ENCODE measurements at places on chromosomes 3 and 15.
A peak's percentile ranks its signal among the peaks of the same experiment; 100 is the strongest.

- DNase-seq, result no peak
These were observed 53.3 kb upstream of the CHMP2B start for GRCh38 chr3:87173776-87174175.

GRCh38 chr3:21839176-21839575 is 88.2 kb upstream of the ZNF385D start:
- no peak for DNase-seq

DNA sequence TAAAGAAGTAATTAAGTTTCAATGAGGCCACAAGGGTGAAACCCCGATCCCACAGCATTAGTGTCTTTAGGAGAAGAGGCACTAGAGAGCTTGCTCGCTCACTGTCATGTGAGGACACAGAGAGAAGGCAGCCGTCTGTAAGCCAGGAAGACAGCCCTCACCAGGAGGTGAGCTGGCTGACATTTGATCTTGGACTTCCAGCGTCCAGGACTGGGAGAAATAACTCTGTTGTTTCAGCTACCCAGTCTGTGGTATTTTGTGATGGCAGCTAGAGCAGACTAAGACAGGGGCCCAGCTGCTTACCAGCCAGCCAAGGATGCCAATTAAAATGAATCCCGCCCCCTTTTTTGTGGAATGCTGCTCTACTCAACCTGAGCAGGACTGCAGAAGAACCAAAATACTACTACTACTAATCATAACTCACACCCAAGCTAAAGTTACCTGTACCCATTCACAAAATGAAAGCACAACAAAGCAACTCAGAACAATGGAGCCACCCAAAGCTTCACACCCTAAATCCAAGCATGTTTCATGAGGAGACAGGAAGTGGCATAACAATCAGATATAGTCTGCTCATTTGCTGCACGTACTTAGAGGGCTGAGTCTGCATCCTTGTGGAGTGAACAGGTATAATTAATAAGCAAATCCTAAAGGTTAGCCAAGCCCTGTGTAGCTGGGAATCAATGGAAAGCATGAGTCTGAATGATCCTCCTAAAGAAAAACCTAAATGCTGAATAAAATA is 35.6 kb upstream of the RHCG start:
- no peak for DNase-seq

GRCh38 chr3:53156368-53156834 is 4.6 kb upstream of the PRKCD start:
- no peak for DNase-seq

- DNase-seq, result no peak
These were observed 312.4 kb upstream of the KCNMB2 start for GRCh38 chr3:178223876-178224275.

- DNase-seq, result no peak
These were observed 304.4 kb downstream of the BCHE start for GRCh38 chr3:165532851-165533250.

- DNase-seq, result no peak
These were observed 129.7 kb upstream of the CDIN1 start for GRCh38 chr15:36449662-36450145.

DNA sequence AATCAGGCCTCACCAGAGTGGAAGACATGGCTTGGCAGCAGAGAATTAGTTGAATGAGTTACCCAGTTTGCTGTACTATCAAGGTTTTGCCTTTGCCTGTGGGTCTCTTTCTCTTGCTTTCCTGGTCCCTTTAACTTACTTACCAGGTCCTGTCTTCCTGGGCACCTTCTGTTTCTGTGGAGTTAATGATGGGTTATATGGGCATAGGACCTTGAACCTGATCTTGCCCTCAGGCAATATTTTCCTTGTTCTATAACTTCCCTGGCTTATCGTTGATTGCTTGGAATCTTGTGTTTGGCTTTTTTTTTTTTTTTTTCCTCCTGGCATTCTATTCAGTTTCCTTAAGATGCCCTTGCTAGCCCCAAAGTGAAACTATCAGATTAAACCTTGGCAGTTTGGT is 106.8 kb downstream of the HHLA2 start:
- no peak for DNase-seq

GRCh38 chr3:139718415-139718814 is 40.6 kb upstream of the NMNAT3 start:
- DNase-seq, result no peak

DNA sequence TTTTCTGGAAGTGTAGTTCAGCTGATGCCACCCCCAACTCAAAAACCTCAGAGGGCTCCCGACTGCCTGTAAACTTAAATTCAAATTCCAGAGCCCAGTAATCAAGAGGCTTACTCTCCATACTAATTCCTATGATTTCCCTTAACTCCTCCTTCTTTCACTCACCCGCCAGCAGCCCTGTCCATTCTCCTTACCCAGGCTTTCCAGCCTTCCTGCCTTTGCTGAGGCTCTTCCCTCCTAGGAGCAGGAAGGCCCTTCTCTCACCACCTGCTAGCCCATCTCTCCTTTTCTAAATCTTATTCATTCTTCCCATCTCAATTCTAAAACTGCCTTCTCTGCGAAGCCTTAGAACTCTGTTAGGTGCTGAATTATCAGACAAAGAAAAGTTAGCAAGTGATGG is 30.4 kb downstream of the RORA start:
- no peak for DNase-seq

DNA sequence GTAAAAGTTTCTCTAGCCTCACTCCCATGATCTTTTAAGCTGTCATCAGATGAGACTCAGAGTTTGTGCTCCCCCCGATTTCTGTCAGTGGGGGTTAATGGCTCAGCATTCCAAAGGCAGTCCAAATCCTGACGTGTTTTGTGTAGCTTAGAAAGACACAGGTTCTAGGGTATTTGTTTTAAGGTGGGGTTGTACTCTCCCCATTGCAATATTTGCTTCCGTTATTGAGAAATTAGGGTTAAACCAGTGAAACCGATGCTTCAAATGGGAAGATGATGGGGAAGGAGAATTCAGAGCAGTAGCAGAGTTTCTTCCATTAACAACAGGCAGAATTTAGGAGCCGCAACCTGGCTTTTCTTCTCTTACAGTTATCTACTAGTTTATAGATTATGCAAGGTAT is 3.4 kb downstream of the PIGB start:
- DNase-seq, result no peak

DNA sequence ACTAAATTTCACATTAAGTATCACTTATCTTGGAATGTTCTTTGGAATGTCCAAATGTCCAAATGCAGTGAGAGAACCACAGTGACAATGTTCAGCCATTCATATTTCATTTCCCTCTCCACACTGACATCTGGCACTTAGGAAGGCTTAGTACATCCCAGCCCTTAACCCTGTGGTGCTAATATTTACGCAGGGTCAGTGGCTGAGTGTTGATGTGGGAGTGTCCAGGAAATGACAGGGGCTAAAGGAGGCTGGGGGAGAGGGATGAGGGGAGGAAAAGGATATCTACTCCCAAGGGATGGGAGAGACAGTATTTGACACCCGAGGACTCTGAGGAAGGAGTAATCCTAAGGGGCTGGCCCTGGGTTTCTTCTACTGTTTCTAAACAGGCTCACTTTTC is 14.1 kb upstream of the CCR4 start:
- no peak for DNase-seq

DNA sequence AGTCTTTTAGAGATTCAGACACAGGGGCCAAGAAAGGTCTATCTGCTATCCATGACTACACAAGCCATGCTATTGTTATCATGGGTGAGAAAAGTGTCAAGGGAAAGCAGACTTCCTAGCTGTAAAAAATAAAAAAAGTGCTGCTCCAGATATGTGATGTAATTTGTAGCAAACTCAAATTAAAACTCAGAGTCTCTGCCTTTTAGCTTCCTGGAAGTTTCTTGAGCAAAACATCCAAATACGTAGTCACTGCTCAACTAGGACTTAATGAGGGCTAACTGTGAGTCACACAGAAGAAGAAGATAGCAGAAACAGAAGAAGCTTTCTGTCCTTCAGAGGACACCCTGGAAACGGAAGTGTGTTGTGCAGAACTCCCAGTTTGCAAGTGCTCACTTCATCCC is 393.4 kb upstream of the NR2F2 start:
- DNase-seq, result no peak

DNA sequence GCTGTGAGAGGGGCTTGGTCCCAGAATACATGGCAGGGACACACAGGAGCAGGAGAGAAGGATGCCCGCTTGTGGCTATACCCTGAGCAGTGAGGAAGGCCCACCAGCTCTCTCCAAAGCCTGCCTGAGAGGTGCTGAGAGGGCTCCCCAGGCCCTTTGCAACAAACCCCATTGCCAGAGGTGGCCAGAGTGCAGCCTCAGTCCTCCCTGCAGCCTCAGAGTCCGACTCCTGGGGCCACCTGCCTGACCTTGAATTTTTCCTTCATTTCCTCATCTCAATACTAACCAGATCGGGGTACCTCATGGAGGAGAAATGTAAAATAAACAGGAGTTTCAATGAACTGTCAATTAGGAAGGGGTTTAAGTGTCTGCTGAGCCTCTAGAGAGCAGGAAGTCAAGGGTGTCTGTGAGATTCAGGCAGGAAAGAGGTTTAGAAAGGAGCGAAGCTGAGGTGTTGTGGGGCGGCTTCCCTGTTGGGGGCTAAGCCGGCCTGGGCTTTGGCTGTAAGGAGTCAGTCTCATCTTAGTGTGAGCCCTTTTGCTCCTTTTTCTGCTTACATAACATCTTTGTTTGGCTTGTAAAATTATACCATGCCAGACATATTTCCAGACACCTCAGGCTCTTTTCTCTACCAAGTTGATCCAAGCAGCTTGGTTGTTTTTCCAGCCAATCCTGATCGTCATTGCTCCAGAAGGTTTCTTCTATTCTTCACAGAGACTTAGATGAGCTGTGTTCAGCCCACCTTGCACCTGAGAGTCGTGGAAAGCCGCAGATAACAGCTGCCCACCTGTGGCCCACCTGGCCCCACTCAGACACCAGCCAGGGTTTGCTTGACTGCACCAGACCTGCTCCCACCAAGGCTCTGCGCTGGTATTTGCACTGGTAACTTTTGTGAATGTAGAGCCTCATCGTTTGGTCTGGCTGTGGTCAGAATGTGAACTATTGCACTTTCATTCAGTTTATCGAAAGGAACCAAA is 36.7 kb downstream of the CMTM7 start:
- peak; percentile 23 for DNase-seq

DNA sequence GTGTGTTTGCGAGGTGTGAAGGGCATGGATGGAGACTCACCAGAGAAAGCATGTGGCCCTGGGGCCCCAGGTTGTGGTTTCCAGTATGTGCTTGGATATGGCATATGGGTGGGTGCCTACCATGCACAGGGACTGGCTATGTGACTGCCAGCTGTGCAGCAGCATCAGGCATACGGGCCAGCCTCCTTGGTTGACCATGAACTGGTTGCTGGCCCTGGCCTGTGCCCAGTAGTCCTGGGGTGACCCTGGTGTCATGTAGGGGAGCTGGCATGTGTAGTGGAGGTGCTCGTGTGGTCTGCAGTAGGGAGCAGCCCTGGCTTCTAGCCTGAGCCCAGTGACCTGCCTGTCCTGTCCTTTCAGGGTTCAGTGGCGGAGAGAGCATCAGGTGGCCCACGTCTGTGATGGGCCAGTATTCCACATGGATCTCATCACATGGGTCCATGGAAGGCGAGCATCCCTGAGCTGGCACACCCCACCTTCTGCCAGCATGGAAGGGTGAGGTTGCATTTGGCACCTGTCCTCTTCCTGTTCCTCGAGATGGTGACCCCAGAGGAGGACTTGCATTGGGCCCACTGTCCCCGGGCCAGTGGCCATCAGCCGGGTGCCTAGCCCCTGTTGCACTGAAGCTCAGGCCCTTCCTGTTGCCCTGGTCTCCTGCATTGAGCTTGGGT is 228.9 kb downstream of the SNRPN start:
- DNase-seq, result no peak

- peak; percentile 71 for DNase-seq
These were observed 31.0 kb downstream of the IDH2 start for GRCh38 chr15:90071220-90071807.

DNA sequence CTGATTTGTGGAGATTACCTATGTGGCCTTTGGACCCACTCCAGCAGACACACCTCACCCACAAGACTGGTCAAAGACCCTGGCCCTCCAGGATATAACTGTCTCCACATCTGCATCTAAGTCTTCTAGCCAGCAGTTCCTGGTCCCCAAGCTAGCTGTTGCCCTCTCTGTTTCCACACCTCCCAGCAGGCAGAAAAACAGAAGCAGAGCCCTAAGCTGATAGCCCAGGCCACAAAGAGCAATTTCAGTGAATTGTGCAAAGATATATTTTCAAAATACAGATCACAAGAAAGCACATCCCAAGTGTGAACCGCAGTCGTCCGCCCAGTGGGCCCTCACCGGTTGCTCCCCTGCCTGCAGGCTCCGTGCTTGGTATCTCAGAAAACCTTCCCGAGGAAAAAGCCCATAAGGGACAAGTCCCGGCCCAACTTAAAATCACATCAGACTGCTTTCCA is 2.6 kb downstream of the TNIK start:
- no peak for DNase-seq

GRCh38 chr15:29677871-29678461 is 144.3 kb downstream of the TJP1 start:
- DNase-seq, result no peak

Data from germinal center (tissue), 1 donor.